ENCODE measurements at places on chromosomes 12 and 14. TPM values are rescaled to one million over a fixed set of nuclear protein-coding genes. Genes with fewer than 3 reads are reported as not detected.

Gene GDF3
- total RNA-seq: not detected

Gene PSMA3
- 371 TPM for total RNA-seq

Gene TSPAN8
- total RNA-seq: not detected

Gene CYP27B1
- total RNA-seq: 2.6 TPM

Gene ACOT4
- total RNA-seq: 1.1 TPM

Gene LRTM2
- not detected for total RNA-seq

Gene GRIN2B
- total RNA-seq: under 0.01 TPM

- DNase-seq: no peak
These were observed 25.2 kb downstream of the ARHGAP5 start for GRCh38 chr14:32102152-32102787.

GRCh38 chr12:63006536-63006935, 71.6 kb upstream of the PPM1H start:
- no peak for DNase-seq

DNA sequence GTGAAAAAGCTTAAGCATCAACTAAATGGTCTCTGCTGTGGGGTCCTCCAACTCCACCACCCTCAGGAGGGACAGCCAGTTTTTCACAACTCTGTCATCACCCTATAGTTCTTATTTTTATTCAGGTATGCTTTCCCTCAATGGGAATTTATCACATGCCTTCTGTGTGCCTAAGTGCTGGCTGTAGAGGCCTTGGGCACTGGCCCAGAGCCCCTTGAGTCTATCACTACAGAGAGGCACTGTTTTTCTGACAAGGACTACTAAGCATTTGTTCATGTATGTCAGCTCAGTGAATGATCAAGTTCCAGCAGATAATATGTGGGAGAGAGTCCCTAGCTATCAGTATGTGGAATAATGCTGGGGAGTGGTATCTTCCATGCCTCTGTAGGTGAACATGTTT, 463.9 kb downstream of the NPAS3 start:
- no peak for DNase-seq

DNA sequence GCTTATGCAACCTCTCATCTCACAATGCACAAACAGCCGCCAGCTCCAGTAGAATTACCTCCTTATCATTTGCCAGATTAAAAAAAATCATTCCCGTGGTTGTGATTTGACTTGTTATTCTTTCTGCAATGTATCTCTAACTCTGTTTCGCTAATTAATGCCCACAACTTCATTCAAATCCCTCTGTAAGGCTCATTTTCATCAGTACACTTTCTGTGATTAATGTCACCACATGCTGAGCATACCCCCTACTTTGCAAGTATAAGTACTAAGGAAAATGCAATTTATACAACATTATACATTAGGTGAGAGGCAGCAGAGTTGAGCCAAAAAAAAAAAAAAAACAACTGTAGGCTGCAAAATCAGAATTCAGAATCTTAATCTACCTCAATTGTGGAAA, 166.0 kb downstream of the FSCB start:
- no peak for DNase-seq

GRCh38 chr12:103247531-103247930, 248.2 kb downstream of the C12orf42 start:
- no peak for DNase-seq

DNA sequence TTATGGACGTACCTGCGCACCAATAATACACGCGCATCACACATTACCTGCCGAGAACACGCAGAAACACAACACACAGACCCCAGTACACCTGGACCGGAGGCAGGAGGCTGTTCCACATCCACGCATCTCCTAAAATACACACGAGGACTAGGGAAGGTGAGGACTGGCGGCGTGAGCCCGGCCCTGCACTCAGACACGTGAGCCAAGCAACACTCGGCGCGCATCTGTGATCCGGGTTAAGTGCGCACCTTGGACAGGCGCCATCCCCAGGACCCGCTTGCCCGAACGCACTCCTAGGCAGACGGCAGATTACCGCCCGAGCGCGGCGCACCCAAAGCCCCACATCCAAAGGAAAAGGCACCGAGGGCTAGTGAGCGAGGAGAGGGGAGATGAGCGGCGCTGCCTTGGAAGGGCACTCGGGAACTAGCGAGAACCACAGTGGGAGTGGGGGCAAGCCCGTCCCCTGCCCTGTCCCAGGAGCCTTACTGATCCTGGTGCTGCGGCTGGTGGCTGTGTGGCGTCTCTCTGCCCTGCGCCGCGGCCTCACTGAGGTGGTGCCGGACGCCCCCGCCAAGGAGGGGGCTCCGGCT, 417 bp downstream of the GLS2 start:
- DNase-seq: peak; percentile 41

- peak; percentile 80 for DNase-seq
These were observed 9.4 kb downstream of the ASPG start for GRCh38 chr14:104094709-104095425.

GRCh38 chr12:87283111-87283510, 746.1 kb downstream of the C12orf50 start:
- DNase-seq: no peak

DNA sequence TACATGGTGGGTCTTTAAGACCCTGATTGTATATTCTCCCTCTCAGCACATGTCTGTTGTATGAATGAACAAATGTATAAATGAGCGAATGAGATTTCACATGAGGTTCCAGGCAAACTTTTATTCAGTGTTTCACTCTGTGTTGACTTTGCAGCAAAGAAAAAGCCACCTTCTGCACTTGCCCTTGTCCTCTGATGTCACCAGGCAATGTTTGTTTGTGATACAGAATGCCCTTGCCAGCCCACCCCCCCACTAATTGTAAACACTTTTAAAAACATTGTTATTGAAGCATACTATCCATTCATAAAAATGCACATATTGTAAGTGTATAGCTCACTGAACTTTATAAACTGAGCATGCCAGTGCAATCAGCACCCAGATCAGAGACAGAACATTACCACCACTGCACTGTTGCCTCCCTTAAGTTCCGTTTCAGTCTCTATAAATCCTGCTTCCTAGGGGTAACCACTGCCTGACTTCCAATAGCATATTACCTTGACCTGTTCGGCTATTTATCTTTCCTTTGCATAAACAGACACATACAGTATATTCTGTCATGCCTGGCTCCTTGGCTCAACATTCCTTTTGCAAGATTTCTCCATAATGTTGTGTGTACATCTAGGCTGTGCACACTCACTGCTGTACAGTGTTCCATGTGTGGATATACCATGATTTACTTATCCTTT, 11.3 kb upstream of the LTA4H start:
- DNase-seq: no peak

DNA sequence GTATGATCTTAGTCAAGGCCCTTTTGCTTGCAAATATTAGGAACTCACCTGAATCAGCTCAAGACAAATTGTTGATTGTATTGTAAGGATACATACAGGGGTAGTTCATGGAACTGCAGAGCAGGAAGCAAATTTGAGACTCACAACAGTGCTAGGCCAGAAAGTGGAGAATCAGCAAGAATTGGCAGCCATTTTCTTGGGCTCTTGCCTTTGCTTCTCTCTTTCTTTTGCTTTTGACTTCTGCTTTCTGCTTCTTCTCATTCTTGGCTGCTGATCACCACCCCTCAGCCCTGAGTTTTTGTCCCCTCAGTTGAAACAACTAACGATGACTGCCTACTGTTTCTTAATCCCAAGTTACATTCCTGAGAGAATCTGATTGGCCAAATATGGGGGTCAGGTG, 34.8 kb downstream of the KCNK13 start:
- no peak for DNase-seq

DNA sequence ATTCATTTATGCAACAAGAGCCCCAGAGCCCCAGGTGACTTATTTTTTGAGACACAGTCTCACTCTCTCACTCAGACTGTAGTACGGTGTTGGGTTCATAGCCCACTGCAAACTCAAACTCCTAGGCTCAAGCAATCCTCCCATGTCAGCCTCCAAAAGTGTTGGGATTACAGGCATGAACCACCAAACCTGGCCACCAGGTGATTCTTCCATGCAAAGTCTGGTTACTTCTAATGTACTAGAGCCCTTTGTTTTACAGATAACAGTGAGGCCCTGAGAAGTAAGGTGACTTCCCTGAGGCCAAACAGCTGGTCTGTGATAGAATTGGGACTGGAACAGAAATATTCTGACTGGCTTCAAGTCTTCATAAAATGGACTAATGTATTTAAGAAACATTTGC, 10.0 kb upstream of the KCNK10 start:
- DNase-seq: no peak

GRCh38 chr12:97612075-97612474, 149.5 kb downstream of the RMST start:
- DNase-seq: no peak

GRCh38 chr12:121960541-121960940, 42.1 kb downstream of the CFAP251 start:
- no peak for DNase-seq

GRCh38 chr14:103179094-103179493, 55.8 kb downstream of the TNFAIP2 start:
- DNase-seq: no peak

DNA sequence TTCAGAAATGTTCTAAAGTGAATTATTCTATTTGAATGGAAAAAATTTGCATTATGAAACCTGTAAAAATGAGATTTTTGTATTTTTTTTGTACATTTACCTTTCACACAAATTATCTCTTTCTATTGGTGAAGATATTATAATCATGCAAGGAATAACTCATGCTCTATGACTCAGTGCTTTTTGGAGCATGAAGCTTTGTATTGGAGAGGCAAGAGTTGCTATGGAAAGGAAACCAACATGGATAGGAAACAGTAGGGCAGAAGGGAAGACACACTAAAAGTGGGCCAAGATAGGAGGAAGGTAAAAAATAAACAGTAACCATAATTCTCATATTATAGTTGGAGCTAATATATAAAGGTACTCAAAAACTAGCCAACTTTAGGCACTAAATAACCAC, 79.0 kb downstream of the PLCZ1 start:
- no peak for DNase-seq

DNA sequence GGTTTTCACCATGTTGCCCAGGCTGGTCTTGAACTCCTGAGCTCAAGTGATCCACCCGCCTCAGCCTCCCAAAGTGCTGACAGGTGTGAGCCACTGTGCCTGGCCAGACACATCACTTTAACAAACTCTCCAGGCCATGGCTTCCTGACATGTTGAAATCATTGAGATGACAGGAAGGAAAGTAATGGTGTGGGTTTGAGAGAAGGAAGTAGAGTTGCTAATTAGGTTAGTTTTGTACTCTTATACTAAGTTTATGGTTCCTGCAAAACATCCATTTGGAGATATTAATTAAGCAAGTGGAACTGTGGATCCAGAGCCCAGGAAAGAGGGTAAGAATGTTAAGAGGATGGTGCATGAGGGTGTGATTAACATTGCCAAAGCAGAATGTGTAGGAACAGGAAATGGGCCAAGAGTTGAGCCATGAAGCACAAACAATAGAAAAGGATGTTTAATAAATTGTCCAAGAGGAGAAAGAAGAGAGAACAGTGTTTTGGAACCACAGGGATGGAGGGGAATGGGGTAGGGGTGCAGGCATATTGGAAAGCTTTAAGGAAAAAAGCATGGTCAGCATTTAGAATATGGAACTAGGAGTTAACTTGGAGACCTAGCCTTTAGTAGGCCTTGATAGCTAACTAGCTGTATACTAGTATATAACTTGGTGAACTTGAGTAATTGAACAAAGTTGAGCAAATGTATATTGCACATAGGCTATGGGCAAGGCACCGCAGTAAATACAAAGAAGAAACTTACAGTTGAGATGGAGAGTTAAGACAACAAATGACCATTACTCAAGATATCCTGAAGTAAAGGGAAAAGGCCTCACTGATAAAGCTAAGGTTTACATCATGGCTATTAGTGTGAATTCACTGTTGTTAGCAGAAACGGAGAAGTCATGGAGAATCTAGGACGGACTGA, 91.3 kb upstream of the DNM1L start:
- no peak for DNase-seq

DNA sequence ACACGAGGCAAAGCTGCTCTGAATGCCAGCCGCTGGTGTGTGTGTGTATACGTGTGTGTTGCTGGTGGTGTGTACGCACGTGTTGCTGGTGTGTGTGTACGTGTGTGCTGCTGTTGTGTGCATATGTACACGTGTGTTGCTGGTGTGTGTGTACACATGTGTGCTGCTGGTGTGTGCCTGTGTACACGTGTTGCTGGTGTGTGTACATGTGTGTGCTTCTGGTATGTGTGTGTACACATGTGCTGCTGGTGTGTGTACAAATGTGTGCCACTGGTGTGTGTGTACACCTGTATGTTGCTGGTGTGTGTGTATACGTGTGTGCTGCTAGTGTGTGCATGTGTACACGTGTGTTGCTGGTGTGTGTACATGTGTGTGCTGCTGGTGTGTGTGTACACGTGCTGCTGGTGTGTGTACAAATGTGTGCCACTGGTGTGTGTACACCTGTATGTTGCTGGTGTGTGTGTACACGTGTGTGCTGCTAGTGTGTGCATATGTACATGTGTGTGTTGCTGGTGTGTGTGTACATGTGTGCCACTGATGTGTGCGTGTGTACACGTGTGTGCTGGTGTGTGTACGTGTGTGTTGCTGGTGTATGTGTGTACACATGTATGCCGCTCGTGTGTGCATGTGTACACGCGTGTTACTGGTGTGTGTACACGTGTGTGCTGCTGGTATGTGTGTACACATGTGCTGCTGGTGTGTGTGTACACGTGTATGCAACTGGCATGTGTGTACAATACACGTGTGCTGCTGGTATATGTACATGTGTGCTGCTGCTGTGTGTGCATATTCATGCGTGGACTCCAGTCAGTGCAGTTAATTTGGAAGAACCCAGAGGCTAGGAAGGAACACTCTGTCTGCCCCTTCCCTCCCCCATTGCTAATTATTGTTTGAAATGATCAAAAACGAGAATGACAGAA, 47.2 kb downstream of the CACNA2D4 start:
- no peak for DNase-seq

- no peak for DNase-seq
These were observed 151.9 kb upstream of the ABCD2 start for GRCh38 chr12:39771456-39771855.

- DNase-seq: no peak
These were observed 68.1 kb upstream of the DCD start for GRCh38 chr12:54716261-54716660.

DNA sequence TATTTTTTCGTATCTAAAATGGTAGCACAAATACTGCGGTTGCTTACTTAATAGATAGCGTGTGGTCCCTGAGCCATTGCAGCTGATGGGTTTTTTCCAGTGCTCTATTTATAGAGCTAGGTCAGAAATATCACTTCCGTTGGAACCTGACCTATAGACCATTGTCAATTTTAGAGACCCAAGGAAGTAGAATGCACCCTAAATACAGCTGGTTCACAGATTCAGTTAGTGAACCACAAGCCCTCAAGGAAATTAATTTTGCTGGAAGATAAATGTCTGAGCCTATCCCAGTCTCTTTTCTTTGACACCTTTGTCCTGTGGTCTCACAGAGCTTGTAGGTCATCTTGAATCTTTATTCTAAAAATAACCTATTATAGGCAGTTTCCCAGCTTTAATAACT, 391.0 kb downstream of the ZFP36L1 start:
- DNase-seq: no peak

DNA sequence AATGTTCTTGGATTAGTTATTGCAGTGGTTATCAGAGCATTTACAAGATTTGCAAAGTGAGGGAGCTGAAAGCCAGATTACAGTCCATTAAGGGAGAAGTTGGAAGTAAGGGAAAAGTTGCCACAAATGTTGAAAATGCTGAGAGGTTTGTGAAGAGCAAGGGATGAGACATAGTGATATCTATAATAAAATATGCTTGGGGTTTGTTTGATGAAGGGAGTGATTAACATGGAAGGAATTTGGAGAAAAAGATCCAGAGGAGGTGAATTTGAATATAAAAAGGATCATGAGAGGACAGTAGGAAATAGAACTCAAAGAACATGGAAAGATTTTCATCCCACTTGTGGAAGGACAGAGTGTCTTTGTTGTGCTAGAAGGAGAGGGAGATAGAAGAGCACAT, 19.3 kb upstream of the CCER1 start:
- DNase-seq: no peak

All from Daoy (cell line).